Suppressor macrophage treated with lipopolysaccharide for 1 hour (primary cell): ENCODE measurements at places on chromosomes 7 and 10.
A peak's percentile ranks its signal among the peaks of the same experiment; 100 is the strongest.

DNA sequence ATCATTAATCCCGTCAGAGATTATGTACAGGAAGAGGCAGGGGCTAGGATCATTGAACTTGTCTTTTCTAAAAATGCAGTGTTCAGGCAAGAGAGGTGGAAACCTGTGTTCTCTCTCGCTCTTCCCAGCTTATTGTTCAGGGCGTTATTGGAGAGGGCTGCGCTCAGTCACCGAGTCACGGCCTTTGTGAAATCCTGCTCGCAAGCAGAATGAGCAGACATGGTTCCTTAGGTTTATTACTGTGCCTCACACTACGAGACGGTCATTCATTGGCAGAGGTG lies 631 bp upstream of the PRKRIP1 start:
- DNase-seq = no peak

DNA sequence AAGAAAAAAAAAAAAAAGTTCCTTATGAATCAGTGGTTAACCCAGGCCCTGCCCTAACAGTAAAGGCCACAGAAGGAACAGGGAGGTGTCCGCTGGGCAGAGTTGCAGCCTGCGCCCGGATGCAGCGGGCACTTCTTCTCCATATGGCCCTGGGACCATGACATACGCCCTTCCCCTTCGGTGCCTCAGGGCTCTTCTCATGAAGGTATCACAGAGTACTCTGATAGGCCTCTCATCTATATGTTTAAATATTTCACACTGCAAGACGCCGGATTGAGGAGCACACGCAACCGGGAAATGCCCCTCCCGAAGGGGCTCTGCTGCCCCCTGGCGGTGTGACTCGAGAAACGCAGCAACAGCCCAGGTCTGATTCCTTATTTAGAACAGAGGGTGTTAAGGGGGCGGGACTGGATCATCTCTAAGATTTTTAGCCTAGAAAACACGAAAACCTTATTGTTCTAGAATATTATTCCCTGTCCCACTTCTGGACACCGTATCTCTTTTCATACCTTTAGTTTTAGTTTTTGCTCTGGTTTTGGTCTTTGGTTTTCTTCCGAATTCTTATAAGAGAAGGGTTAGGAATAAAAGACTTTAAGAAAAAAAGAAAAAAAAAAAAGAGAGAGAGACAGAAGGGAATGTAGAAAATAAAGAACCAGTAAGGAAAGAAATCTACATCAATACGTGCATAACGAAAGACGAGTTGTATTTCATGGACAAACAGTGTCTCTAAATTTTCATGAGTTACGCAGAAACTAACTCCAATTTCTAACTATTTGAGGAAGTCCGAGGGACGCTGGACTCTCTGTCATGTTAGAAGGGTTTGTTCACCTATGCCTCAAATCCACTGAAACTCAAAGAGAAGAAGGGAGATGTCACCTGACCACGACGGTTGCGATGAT lies 12.0 kb downstream of the DAGLB start:
- peak; percentile 91 for DNase-seq

DNA sequence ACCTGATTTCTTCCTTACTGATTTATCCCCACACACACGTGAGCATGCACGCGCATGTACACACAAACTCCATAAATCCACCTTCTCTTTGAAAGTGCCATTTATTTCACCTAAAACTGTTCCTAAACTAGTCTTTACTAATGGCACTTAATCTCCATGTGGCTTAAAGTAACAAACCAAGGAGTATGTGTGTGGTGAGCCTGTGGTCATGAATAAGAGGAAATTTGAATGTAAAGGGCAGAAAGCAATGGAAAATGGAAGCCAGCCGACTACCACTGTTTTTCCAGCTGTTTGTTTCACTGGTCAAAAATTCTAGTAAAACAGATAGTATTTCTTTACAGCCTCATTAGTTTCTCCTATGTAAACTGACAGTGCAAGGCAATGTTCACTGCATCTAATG lies 23.8 kb downstream of the SEMA3C start:
- no peak for DNase-seq

GRCh38 chr10:68668231-68668630 lies 52.8 kb upstream of the CCAR1 start:
- DNase-seq = no peak

- peak; percentile 21 for DNase-seq
These were observed 30.3 kb upstream of the KBTBD2 start for GRCh38 chr7:32921896-32922295.

DNA sequence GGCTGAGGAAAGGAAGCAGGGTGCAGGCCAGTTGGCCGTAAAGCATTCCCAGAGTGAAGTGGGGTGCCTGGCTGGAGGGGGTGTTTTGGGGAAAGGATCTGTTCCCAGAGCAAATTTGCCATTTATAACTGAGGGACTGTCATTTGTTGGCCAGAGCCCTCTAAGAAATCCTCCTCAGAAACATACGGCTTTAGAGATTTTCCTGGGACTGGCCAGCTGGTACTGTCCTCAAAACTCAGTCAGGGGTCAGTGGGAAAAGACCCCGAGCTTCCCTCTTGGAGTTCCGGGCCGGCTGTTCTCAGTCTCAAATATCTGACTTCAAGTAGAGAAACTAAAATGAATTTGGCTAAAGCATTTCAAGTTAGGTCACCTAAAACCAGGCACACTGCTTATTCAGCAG lies 55.9 kb downstream of the ETV1 start:
- DNase-seq = no peak

DNA sequence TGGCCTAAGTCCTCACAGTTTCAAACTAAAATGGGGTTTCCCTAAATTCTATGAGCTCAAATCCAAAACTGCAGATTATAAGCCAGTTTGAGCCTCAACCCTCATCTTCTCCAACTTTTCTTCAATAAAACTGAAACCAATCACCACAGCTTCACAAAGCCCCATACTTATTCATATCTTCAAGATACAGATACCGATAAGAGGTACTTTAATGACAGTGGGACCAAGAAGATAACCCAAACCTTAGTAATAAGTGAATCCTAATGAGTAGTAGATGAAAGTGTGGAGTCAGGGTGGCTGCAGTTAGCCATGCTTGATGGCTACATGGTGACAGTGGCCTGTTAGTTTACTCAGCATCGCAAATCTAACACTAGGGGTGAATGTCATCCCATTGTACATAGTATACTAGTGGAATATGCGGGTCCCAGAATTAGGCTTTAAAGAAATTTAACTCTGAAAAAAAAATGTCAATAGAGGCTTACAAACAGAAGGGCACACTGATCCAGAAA lies 395.8 kb upstream of the PHF14 start:
- no peak for DNase-seq

DNA sequence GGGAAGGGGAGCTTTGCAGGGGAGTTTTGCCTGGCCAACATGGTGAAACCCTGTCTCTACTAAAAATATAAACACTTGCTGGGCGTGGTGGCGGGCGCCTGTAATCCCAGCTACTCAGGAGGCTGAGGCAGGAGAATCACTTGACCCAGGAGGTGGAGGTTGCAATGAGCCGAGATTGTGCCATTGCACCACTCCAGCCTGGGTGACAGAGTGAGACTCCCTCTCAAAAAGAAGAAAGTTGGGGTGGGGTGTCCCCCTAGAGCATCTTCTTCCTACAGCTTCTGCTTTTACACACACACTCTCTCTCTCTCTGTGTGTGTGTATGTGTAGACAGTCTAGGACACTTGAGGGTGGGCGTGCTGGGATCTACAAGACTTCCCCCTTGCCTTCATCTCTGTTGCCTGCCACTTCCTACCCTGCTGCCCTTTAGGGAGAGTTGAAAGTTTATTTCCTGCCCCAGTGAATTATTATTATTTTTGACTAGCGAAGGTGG lies 21.7 kb downstream of the PLAU start:
- peak; percentile 69 for DNase-seq

- DNase-seq = peak; percentile 74
These were observed 58.2 kb upstream of the ANTXRL start for GRCh38 chr10:46228563-46229071.

DNA sequence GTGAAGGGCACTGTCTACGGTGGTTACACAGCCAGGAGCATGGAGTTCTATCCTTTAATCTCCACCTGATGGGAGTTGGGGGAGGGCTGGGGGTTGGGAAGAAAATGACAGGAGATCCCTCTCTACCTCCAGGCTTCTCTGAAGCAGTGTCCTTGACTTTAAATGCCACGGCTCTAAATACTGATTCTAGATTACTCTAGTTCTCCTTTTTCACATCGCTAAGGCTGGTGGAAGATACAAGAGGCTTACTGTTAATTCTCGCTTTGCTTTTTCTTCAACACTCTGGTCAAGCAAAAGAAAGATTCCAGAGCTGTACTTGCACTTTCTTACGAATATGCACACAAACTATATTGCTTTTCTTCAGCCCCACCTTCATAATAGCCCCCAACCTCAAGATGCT lies 30.5 kb downstream of the ARL3 start:
- DNase-seq = no peak

DNA sequence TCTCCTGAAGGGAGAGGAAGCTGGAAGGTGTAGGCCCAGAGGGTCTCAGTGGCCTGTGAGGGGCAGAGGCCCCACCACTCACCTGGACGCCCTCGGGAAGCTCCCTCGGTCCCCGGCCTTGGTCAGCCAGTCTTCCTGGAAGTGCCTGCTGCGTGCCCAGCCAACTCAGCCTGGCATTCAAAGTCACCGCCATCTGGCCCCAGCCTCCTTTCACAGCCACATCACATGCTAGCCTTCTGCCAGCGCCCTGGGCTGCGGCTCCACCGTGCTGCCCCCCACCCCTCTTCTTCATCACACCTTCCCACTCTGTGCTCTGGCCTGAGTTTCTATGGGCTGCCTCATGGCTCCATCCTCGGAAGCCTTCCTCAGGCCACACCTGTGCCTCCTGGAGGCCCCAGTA lies 98.0 kb downstream of the ZMIZ1 start:
- no peak for DNase-seq

- peak; percentile 55 for DNase-seq
These were observed 140.7 kb downstream of the SND1 start for GRCh38 chr7:127792528-127793342.

DNA sequence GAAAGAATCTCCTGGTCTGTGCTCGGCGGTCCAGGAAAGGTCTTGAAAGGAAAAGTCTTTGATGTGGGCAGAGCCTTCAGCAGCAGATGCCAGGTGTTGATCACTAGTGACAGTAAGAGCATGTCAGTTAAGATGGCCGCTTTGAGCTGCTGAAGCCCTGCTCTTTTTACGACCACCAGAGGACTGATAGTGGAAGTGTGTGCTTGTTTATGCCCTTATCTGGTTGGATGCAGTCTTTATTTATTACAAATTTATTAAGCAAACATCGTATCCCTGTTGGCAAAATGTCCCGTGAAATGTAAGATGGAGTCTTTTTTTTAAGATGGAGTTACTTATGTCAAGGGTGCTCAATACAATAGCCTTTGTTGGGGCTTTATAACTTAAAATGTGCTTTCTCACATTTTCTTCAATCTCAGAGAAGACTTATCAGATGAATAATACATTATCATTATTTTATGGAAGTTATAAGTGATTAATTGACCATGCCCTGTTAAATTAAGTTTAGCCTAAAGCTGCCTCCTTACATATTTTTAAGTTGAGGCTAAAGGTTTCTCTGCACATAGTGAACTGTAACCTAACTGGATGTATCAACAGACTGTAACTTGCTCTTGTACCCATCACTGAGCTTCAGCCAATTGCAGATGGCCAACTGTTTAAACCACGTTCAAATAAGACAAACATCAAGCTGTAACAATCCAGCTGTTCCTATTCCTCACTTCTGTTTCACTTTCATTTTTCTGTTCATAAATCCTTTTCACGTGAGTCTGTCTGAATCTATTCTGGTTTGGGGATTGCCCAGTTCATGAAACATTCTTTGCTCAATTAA lies 97.4 kb upstream of the PIK3CG start:
- DNase-seq = peak; percentile 87

GRCh38 chr7:133535308-133535707 lies 282.4 kb downstream of the EXOC4 start:
- no peak for DNase-seq

DNA sequence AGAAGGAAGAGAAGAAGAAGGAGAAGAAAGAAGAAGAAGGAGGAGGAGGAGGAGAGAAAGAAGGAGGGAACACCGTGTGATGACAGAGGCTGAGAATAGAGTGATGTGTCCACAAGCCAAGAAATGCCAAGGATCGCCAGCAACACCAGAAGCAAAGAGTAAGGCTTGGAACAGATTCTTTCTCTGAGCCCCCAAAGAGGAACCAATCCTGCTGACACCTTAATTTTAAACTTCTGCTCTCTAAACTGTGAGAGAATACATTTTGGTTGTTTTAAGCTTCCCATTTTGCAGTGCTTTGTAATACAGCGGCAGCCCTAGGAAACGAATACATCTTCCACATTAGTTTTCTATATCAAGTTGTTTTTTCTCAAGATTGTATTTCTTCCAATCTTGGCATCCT lies 13.9 kb upstream of the WNT8B start:
- peak; percentile 33 for DNase-seq

DNA sequence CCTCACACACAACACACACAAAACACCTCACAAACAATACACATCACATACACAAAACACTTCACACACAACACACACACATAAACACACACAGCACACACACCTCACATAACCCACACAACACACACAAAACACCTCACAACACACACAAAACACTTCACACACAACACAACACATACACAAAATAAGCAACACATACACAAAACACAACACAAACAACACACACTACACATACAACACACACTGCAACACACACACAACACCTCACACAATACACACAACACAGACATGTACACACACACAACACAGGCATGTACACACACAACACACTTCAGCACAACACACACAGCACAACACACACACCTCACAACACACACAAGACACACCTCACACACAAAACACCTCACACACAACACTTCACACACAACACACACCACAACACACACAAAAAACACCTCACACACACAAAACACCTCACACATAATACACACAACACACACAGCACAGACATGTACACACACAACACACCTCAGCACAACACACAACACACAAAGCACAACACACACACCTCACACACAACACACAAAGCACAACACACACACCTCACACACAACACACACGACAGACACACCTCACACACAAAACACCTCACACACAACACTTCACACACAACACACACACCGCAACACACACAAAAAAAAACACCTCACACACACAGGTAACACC lies 107.5 kb downstream of the TNS3 start:
- no peak for DNase-seq

- peak; percentile 39 for DNase-seq
These were observed 16.9 kb downstream of the DYDC2 start for GRCh38 chr10:80373502-80373901.

DNA sequence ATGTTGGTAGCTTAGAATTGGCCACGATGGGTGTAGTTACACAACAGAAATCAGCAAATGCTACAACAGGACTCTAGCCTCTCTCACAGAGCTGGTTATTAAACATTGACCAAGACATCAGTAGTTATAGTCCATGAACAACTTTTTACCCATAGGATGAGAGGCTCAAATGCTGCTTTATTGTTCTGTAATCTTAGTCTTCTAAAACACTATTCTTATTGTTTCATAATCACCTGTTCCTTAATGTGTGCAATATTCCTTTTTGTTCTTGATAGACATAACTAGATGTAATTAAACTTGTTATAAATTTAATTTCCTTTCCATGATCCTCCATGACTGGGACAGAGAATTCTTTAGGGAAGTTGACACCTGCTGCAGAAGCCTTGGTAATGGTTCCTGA lies 356.9 kb downstream of the EXOC4 start:
- no peak for DNase-seq

- DNase-seq = peak; percentile 64
These were observed 34.8 kb downstream of the KLF6 start for GRCh38 chr10:3750006-3750816.

GRCh38 chr10:72061491-72061890 lies 26.9 kb downstream of the SPOCK2 start:
- DNase-seq = peak; percentile 18
